ENCODE measurements at places on chromosomes 13 and 19.

DNA sequence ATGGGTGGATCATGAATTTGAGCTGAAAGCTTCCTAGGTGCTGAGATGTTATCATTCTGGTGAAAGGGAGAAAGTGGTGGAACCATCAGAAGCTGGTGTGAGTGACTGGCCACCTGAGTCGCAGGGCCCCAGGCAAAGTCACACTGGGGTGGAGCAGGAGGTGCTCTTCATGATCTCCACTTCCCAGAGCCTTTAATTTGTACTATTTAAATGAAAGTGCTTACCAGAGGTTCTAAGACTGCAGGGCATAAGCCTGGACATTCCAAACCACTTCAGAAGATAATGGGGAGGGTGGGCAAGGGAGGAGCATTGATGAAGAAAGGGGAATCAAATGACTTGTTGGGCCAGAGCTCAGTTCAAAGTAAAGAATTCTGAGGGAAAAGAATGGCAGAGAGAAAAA lies 156.1 kb downstream of the RGCC start:
- DNase-seq, result no peak

DNA sequence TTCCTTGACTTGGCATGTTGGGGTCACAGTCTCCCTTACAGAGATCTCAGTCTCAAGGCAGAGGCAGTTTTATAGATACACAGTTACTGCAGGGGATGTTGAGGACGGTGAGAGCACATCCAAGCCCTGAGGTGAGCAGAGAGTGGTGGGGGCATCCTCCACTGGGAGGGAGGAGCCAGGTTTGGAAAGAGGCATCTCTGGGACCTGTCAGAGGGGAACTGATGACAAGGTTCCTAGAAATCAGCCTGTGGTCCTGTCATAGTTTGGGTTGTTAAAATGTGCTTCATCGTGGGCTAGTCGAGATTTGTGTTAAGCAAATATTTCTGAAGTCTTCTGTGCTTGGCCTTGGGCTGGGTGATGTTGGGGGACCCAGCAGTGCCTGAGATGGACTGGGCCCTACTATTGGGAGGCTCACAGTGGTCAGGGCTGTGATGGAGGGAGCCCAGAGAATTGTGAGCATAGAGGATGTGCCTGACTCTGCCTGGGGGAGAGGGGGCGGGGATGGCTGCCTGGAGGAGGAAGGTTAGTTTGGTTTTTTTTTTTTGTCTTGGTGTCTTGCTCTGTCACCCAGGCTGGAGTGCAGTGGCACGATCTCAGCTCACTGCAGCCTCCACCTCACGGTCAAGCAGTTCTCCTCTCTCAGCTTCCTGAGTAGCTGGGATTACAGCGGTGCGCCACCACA lies 3.9 kb downstream of the SUPT5H start:
- no peak for DNase-seq

GRCh38 chr19:17335575-17335974 lies 920 bp upstream of the ANO8 start:
- no peak for DNase-seq

GRCh38 chr19:37969695-37970094 lies 62.7 kb downstream of the SIPA1L3 start:
- no peak for DNase-seq

DNA sequence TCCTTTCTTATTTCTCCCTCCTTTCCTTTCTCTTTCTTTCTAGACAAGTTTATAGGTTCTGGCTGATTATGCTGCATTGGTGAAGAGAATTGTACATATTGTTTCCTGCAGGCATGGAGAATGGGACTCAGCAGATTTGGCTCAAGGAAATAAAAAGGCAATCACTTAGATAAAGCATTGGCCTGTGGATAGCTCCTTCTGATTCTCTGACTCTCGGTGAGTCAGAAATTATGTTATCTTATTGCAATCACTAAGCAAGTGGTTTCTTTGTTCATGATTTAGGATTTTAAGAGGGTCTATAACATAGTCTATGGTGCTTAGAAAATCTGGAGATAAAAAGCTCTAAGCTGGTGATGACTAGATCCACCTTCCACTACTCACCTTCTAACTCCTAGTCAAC lies 54.0 kb upstream of the POSTN start:
- DNase-seq, result no peak

- DNase-seq, result no peak
Observed at GRCh38 chr19:40335855-40336600, 12.2 kb downstream of the C19orf47 start.

DNA sequence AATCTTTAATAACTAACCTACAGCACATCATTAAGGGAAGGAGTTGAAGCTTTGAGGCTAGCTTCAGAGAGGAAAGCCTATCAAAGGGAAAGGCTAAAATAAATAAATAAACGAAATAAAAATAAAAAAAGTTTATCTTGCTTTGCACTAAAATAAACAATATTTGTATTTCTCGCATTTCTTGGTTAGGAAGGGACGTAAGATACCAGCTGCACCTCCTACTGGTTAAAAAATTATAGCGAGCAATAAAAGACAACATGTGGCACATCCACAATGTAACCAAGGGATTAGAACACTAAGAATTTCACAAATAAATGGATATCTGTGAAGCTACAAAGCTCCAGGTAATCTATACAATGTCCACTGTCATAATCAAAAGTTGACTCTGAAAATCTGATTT lies 194.5 kb downstream of the DACH1 start:
- no peak for DNase-seq

DNA sequence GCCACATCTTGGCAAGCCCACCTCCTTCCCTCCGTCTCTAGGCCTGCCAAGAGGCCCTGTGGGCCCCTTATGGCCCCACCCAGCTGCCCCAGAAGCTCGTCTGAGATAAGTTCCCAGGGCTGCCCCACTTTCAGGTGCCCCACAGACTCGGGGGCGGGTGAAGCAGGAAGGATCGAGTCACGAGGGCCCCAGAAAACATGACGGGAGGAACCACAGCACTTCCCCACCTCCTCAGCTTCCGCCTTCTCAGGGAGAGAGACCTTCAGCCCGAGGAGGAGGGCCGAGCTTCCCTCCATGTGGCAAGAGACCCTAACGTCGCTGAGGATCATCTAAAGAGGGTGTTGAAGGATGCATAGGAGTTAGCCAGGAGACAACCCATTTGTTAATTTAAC lies 4.5 kb upstream of the IL12RB1 start:
- DNase-seq, result peak; percentile 87

DNA sequence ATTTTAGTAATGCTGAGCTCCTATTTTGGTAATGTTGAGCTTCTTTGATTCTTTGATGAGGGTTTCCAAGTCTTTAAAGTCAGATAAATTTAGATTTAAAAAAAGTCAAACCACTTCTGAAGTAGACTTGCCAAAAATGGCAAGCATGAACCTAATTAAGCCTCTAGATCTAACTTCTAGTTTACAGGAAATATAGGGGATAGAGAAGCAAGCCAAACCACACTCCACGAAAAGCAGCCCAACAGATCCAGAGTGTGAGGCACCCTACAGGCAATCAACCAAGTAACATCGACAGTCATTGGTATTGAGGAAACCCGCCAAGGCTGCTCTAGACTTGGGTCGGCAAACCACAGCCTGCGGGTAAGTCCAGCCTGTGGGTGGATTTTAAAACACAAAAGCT lies 3.7 kb downstream of the GGACT start:
- no peak for DNase-seq

DNA sequence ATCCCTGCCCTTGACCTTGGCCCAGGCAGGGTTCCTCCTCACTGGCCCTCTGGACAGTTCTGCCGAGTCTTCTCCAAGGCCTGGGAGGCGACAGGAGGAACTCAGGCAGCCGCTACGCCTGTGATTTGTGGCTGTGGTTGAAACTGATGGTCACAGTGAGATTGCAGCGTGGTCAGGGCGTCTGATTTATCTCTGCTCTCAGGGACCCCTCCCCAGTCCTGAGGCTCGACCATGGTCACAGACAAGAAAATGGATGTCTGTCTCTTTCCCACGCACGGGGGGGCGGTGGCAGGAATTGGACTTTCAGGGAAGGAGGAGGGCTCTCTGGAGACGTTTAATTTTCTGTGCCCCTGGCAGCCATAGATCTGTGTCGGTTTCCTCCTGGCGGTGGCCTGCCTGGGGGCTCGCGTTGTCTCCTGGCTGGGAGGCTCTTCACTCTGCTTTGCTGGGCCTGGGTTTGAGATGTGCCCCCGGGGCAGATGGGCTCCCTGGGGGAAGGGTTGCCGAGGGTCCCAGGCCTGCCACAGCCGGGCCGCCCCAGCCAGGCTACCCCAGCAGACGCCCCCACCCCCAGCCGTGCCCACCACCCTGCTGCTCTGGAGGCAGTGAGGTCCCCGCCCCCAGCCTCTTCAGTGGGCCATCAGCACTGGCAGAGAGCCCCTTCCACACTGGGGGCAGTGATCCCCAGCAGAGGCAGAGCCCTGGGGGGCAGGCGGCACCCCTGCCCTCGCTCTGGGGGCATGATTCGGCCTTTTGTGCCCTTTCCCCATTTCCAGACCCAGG lies 167.4 kb downstream of the KDM4B start:
- DNase-seq, result no peak

DNA sequence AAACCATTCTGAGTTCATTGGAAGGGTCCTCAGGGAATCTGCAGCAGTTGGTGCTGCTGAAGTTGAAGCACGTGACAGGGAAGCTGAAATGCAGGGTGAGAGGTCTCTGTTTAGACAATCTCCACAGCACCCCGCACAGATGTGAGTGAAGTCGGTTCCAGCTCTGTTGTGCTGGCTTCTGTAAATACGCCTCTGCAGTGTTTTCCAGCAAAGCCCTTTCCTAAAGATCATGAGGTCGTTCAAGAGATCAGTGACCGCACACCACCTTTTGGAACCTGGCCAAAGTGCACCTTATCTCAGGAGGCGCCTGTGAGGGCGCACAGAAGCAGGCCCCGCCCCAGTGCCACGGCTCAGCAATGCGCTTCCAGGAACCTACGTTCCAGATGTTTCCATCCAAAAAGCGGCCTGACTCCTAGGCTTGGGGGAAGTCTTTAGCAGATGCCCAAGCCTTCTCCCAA lies 10.8 kb downstream of the CUL4A start:
- DNase-seq, result no peak

- DNase-seq, result no peak
Observed at GRCh38 chr13:76768384-76768783, 117.8 kb downstream of the KCTD12 start.

DNA sequence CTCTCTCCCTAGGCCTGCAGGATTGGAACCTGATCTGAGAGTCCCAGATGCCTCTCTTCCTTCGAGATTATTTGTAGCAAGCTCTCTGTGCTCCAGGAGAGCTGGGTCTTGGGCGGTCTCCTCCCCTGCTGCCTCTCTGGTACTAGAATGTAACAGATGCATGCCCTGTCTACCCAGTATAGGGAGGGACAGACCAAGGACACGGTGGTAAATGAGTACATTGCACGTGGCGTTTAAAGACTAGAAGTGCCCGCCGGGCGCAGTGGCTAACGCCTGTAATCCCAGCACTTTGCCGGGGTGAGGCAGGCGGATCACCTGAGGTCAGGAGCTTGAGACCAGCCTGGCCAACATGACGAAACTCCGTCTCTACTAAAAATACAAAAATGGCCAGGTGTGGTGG lies 11.7 kb downstream of the SLC27A1 start:
- no peak for DNase-seq

GRCh38 chr19:49860336-49861102 lies 6.9 kb downstream of the PNKP start:
- no peak for DNase-seq

DNA sequence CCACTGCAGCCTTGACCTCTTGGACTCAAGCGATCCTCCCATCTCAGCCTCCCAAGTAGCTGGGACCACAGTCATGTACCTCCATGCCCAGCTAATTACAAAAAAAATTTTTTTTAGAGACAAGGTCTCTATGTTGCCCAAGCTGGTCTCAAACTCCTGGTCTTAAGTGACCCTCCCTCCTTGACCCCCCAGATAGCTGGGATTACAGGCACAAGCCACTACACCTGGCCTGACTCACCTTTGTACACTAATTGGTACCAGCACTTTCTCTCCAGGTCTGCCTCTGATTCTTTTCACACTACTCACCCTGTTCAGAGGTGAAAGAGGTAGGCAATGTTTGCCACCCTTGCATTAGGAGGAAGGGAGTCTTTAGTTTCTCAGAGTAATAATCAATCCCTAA lies 5.5 kb upstream of the EPS15L1 start:
- no peak for DNase-seq

- no peak for DNase-seq
Observed at GRCh38 chr13:100645382-100645781, 29.2 kb downstream of the TMTC4 start.

- peak; percentile 34 for DNase-seq
Observed at GRCh38 chr19:13952931-13953531, 722 bp downstream of the DCAF15 start.

DNA sequence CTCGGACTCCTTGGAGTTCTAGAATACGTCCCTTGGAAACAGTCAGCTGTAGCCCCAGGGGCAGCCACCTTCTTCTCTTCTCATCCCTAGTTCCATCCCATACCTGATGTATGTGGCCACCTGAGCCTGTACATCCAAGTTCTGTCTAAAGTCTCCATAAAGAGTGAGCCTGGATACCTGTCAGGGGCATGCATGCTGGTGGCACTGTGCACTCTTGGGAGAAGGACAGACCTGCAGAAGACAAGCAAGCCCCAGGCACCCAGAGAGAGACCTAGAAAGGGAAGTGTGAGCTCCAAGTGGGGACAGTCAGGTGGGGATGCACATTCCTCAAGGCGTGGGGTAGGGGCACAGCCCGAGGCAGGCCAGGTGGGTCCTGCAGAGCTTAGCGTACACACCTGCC lies 21.4 kb downstream of the SIAH3 start:
- no peak for DNase-seq

GRCh38 chr19:36573895-36574720 lies 1.0 kb upstream of the ZNF529 start:
- peak; percentile 5 for DNase-seq

GRCh38 chr13:99182439-99182838 lies 18.2 kb upstream of the UBAC2 start:
- DNase-seq, result no peak

- DNase-seq, result no peak
Observed at GRCh38 chr19:23436944-23437343, 41.7 kb upstream of the ZNF91 start.

GRCh38 chr13:20945952-20946383 lies 43.4 kb upstream of the XPO4 start:
- peak; percentile 52 for DNase-seq

DNA sequence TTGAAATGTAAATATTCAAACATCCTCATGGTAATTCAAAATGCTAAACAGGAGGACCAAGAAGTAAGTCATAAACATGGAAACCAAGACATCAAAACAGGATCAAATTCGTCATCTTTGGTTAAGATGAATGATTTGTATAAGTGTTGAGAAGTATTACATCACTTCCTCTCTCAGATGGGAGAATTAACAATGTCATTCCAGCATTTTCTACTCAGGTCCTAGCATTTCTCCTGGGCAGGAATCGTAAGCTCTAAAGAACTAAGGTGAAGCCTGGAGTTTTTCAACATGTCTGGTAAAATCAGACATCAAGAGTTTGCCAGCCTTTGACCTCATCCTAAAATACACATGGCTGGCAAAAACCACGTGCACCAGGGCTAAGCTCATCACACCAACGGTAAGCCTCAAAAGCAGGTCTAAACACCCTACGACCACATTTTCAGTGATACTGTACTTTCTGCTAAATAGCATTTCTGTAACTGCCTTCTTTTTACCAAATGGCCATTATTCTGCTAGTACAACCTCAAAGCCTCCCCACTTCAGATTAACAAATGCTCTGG lies 24.8 kb downstream of the RANBP3 start:
- peak; percentile 16 for DNase-seq

GRCh38 chr19:54208784-54209057 lies 8.1 kb downstream of the RPS9 start:
- no peak for DNase-seq

GRCh38 chr13:24251525-24251924 lies 57.9 kb upstream of the C1QTNF9 start:
- DNase-seq, result no peak

- no peak for DNase-seq
Observed at GRCh38 chr13:24173795-24174194, 13.3 kb downstream of the SPATA13 start.

All from inflammatory macrophage (primary cell).